ENCODE measurements at places on chromosomes 2 and 18.

GRCh38 chr2:57954020-57954419 lies 92.6 kb upstream of the VRK2 start:
- no peak for DNase-seq

- DNase-seq, result no peak
Observed at GRCh38 chr2:239266779-239267287, 134.0 kb downstream of the HDAC4 start.

- no peak for DNase-seq
Observed at GRCh38 chr18:59033974-59034373, 105.7 kb upstream of the SEC11C start.

DNA sequence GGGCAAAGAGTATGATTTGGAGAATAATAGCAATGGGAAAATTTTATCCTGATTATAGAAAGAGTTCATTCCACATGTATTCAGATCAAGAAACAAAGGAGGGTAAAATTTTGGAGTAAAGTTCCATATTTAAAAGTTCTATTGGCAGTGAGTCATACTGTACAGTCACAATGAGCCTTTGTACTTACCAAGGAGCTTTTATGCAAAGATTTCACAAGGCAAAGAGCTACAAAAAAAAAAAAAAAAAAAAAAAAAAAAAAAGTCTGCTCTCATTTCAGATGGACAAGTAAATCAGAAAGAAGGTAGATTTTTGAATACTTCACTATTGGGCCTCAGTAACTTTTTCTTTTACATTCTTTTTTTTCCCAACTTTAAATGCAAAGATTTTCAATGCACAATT lies 1802.2 kb upstream of the PIK3C3 start:
- no peak for DNase-seq

GRCh38 chr18:49944663-49945062 lies 131.3 kb upstream of the ACAA2 start:
- DNase-seq, result no peak

DNA sequence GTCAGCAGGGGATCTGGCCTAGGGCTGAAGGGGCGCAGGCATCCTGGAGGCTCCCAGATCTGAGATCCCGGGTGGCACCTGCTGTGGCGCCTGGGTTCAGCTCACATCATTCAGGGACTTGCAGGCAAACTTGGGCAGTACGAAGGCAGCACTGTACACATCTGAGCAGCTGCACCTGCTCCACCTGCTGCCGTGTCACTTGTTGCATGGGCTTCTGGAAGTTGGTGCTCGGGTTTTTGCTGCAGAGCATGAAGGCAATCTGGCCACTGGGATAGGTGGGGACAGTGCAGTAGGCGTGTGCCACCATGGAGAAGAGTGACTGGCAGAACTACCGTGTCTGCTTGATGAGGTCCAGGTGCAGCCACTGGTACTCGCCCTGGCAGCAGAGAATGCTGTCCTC lies 48.6 kb downstream of the UGGT1 start:
- no peak for DNase-seq

GRCh38 chr18:74342416-74343043 lies 26.9 kb downstream of the C18orf63 start:
- DNase-seq, result no peak

DNA sequence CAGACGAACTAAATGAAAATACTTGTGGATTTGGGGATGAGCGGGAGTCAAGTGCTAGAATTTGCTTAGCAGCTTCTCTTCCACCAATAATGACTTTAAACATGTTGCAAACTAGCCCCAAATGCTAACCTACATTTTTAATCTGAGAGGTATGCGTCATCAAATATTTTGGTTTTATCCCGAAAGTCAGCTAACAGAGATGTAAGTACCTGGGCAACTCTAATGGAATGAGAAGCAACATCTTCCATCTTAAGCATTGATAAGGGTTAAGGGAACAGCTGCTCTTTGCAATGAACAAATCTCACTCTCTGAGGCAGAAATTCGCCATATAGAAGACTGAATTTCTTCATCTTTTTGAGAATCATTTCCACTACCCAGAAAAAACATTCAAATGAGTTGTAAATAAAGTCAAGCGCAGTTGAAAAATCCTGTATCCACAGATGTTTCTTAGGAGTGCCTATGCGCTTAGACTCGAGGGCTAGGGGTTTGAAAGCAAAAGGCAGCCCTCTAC lies 926 bp upstream of the YPEL5 start:
- no peak for DNase-seq

- DNase-seq, result no peak
Observed at GRCh38 chr2:36486521-36487044, 111.4 kb downstream of the FEZ2 start.

DNA sequence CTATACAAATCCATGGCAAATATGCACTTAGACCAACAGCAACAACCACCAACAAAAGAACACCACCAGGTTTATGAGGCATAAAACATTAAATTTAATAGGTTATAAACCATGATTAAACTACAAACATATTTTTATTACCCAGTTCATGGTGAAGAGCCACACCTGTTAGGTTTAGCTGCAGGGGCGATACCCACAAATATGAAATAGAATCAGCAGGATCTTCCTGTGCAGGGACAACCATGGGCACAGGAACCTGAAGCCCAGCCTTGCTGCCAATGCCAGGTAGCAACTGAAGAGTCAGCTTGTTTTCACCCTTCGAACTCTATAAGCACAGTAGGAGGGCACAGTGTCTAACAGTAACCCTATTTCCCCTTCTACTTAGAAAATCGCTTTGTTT lies 675.0 kb downstream of the SATB2 start:
- DNase-seq, result no peak

DNA sequence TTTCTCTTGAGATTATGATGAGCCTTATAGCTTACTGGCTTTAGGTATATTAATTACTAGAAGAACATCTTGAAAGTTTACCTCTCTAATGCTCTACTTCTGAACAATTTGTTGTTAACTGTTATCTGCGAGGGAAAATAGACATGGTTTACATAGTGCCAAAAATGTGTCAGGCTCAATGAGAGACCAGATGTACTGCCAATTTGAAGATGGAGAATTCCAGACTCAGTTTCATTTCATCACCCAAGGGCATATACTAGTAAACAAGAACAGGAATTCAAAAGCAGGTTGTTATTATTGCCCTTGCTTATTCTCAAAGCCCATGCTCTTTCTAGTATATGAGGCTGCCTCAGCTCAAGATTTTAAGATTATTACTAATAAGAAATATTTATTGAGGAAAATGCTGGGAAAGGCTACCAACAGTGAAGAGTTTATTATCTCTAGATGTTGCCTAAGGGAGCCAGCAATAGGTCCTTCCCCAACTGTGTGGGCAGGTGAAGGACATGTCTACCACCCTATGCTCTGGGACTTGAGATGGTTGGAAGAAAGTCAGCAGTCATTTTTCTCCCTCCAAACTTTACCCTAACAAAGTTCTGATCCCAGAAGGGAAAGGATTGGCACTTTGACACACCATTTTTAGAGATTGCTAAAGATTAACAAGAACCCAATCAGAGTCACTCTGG lies 792.7 kb downstream of the METTL4 start:
- DNase-seq, result no peak

DNA sequence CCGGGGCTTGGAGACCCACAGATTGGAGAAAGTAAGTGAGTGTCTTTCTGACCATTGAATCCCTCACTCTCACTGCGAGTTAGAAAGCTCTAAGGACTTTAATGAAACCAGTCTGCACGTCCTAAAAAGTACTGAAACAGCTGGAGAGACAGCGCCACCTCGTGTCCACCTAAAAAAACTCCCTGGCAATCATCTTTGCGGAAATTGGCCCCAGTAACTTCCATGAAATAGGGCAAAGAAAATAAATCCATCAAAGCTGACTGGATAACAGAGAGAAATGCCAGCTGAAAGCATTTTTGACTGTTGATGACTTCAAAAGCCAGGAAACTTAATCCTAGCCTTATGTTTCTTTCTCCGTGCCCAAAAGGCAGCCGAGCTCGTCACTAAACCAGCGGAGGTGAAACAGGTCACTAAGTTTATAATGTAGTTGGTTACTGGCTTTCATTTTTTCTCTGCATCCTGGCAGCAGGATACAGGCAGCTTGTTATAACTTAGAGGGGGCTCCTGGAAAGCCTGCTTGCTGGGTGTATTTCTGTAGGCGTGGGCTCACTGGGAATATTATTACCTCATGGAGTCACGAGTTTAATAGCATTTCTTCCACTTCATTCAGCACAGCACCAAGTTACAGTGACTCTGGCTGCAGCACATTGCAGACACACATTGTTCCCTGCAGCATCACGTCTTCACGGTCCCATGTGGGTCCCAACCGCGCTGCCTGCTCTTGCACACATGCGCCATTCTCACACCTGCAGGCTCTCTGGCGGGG lies 266.5 kb downstream of the HRH4 start:
- peak; percentile 46 for DNase-seq

GRCh38 chr2:35184471-35184870 lies 1171.1 kb upstream of the CRIM1 start:
- DNase-seq, result no peak

- DNase-seq, result no peak
Observed at GRCh38 chr18:76491776-76492668, 3.0 kb downstream of the ZNF516 start.

GRCh38 chr2:160621748-160622147 lies 128.1 kb upstream of the RBMS1 start:
- DNase-seq, result no peak

DNA sequence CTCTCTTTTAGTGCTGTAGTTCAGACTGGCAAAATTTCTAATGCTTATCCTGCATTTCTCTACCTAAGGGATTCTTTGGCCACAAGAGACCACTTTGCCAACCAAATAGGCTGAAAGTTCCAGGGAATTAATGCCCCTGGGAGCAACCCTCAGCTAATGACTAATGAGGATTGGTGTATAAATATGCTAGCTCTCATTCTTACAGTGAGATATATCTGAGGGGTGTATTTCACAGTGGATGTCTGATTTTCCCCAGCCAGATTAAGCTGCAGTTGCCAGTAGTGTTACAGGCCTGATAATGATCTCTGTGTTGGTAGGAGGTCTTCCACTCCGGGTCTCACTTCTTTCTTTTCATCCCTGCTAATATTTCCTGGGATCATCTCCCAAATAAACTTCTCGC lies 90.4 kb downstream of the GULP1 start:
- no peak for DNase-seq

GRCh38 chr2:136235546-136235945 lies 117.6 kb upstream of the CXCR4 start:
- DNase-seq, result no peak

Measured in stimulated activated CD4-positive, alpha-beta T cell treated with anti-CD3 and anti-CD28 coated beads, Interleukin-1b, Interleukin-23, amount 100 ng/mL, for 4 hours (primary cell).